ENCODE measurements at places on chromosomes 4 and X. TPM values are rescaled to one million over a fixed set of nuclear protein-coding genes. Genes with fewer than 3 reads are reported as not detected.

Gene HMGB2
- 63.2 TPM for total RNA-seq

Gene PPID
- 29.8 TPM for total RNA-seq

Gene SERPINA7
- total RNA-seq = not detected

Gene NPNT
- not detected for total RNA-seq

Gene NMU
- not detected for total RNA-seq

Gene OTUD6A
- total RNA-seq = not detected

Gene RBMXL3
- total RNA-seq = not detected

Gene ZNF157
- 1.2 TPM for total RNA-seq

Gene HMGN5
- total RNA-seq = 1.2 TPM

Gene MAGEA3
- total RNA-seq = not detected

Gene RNF113A
- total RNA-seq = 27.1 TPM

Gene RHOXF2B
- total RNA-seq = not detected

Gene RTL5
- total RNA-seq = 2.9 TPM

Gene RRH
- 0.59 TPM for total RNA-seq

Gene UGT2B10
- not detected for total RNA-seq

Gene SMR3A
- total RNA-seq = not detected

Gene FAM133A
- total RNA-seq = not detected

Gene F8
- 2.0 TPM for total RNA-seq

Gene SLC9A7
- 44.5 TPM for total RNA-seq

Gene ADH1A
- total RNA-seq = not detected

Gene CENPVL2
- total RNA-seq = not detected

Gene GYG2
- not detected for total RNA-seq

Gene SPANXD
- not detected for total RNA-seq

Gene UGT2B17
- total RNA-seq = 2.5 TPM

Gene FGF13
- total RNA-seq = not detected

Gene SSX4
- not detected for total RNA-seq

Gene CTSO
- total RNA-seq = 12.6 TPM

Gene WWC2
- 0.76 TPM for total RNA-seq

Gene PTPN13
- 0.12 TPM for total RNA-seq

Gene NHSL2
- total RNA-seq = 0.29 TPM

Gene SLC4A4
- not detected for total RNA-seq

Gene GCNA
- total RNA-seq = 4.1 TPM

Gene SPARCL1
- not detected for total RNA-seq

Gene ZNF630
- total RNA-seq = not detected

Gene SYN1
- total RNA-seq = not detected

Gene GAGE12H
- not detected for total RNA-seq

Gene PAK3
- total RNA-seq = 0.05 TPM

Gene F8A1
- total RNA-seq = 30.9 TPM

Gene ACSL4
- 36.7 TPM for total RNA-seq

Gene NPY5R
- total RNA-seq = not detected

Gene DYNLT3
- total RNA-seq = 19.1 TPM

Gene XG
- not detected for total RNA-seq

Gene ARMCX2
- total RNA-seq = 8.3 TPM

Gene AMTN
- total RNA-seq = not detected

Gene SPANXA1
- total RNA-seq = not detected

Gene NEIL3
- 0.35 TPM for total RNA-seq

Gene DDIT4L
- not detected for total RNA-seq

Gene GUF1
- 21.5 TPM for total RNA-seq

Gene GPRASP2
- total RNA-seq = 0.16 TPM

Gene CYSLTR1
- 20.5 TPM for total RNA-seq

Gene CHRDL1
- total RNA-seq = not detected

Gene DNAAF6
- not detected for total RNA-seq

Gene VCX
- total RNA-seq = not detected

Gene GIMD1
- not detected for total RNA-seq

Gene BTC
- not detected for total RNA-seq

Gene SPACA5
- not detected for total RNA-seq

Gene WAS
- total RNA-seq = 101 TPM

Gene ARHGEF6
- total RNA-seq = 33.0 TPM

Measured in activated B cell treated with CpG ODN at 0.5 μM for 24 hours (primary cell).